NCI-H524 treated with DMSO at 0.1 percent for 48 hours (cell line): ENCODE measurements at places on chromosomes 3 and 15.

DNA sequence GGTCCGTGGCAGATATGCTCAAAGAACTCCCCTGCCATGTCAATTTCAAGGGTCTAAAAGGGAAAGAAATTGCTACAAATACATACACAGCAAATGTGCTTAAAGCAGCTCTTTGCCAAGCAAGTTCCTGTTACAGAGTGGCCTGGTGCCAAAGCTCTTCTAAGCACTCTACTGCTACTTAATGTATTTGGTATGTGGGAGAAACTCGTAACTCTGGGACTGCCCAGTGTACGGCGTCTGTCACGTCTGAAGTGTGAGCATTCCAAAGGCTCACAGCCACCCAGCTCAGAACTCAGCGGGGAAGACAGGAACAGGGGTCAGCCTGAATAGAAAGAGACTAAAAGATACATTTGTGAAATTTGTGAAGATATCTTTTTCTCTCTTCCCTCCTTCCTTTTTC, 54.6 kb downstream of the RBMS3 start:
- DNase-seq: peak; percentile 91

DNA sequence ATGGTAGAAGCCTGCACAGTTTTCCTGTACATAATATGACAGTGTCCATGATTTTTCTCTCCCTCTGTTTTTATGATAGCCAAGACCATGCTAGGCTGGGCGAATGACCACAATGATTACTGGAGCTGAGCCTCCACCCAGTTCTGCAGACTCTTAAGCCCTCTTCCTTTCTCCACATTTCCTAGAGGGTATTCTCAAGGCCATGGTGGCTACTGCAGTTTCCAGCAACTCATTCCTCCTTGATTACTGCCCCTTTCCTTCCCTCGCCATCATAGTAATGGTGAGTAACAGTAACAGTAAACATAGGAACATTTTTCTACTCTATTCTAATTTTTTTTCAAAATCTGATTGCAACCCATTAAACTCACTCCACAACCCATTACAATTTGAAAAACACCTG, 20.2 kb downstream of the TNIK start:
- DNase-seq: no peak

GRCh38 chr15:57551715-57552677, 39.7 kb upstream of the MYZAP start:
- no peak for DNase-seq

DNA sequence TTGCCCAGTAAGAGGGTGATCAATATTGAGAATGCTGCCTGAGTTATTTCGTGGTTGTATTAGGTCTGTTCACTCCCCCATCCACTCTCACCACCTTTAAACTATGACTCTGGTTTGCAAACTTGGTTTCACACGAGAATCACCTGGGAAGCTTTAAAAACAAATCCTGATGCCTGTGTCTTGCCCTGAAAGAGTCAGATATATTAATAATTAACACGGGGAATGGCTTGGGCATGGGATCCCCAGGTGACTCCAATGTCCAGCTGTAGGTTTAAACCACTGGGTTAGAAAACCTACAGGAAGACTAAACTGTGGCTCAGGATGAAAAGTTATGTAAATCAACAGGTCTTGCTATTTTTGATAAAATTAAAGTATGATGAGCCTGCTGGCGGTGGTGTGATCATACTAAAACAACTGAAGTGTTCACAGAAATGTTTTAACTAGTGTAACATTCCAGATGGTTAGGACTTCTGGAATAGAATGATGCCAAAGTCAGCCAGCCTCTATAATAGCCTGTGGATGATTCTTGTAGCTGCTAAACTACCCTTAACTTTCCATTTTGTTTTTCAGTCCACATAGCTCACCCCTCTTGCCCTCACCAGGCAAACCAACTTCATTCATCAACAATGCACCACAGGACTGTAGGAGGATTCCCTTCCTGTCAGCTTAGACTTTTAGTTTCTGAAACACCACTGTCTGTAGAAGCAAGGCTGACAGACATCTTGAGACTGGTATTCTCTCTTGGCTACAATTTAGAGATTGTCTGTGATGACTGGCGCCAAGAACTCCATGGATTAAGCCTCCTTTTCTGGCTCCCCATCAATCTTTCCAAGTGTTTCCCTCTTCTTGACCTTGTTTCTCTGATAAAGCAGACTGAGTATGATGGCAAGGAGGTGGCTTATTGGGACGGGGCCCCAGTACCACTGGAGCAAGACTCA, 119.1 kb upstream of the ADAMTS9 start:
- DNase-seq: no peak

DNA sequence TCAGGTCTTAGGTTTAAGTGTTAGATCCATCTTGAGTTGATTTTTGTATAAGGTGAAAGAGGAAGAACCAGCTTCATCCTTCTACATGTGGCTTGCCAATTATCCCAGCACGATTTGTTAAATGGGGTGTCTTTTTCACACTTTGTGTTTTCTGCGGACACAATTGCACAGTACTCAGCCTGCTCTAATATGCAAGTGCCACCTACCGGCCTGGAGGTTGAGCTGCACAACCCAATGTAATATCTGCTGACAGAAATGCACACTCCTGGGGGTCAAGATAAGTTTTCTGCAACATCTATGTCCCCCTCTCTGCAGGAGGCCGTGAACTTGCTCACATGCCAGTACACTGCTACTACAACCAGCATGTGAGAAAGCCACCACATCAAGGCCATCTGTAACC, 791.9 kb upstream of the ROBO1 start:
- DNase-seq: no peak

- no peak for DNase-seq
Measured at GRCh38 chr3:6439226-6439625, 421.7 kb upstream of the GRM7 start.
